Suppressor macrophage (primary cell): ENCODE measurements at places on chromosomes 4 and X.

DNA sequence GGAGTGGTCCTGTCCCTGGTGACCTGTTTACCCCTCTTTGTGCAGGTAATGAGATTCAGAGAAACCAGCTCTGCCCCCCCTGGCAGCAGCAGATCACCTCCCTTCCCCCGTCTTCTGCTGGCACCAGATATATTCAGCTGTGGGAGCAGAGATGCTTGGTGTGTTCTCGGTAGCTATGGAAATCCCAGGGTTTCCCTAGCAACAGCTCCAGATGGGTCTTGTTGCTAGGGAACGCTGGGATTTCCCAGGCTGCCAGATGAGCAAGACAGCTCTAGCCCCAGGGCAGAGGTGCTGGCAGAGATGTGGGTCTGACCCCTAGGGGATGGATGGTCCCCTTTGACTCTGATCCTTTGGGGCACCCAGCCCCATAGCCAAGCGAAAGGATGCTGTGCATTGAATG is 20.2 kb downstream of the CETN2 start:
- no peak for DNase-seq

DNA sequence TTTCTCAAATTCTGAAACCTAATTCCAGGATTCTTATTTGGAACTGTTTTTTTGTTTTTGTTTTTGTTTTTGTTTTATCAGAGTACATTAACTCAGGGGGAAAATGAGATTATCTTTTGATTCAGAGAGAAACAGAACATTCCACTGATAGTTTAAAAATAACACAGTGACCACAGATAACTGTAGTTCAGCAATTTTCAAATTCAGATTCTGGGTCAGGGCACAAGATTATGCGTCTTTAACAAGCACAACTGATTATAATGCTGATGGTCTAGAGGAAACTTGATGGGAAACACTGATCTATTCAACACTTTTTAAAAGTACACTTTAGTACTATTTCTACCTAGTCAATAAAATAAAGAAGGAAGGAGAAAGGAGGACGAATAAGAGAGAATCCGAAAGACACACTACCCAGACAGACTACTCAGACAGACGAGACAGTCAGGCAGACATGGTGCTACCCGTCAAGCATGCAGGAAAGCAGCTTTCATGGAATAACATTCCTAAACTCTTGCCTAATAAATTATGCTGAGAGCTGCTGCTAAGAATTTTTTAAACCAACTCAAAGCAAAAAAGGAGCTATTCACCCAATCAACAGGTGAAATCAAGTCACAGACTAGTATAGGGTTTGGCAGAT is 59.0 kb downstream of the APBB2 start:
- DNase-seq = no peak

DNA sequence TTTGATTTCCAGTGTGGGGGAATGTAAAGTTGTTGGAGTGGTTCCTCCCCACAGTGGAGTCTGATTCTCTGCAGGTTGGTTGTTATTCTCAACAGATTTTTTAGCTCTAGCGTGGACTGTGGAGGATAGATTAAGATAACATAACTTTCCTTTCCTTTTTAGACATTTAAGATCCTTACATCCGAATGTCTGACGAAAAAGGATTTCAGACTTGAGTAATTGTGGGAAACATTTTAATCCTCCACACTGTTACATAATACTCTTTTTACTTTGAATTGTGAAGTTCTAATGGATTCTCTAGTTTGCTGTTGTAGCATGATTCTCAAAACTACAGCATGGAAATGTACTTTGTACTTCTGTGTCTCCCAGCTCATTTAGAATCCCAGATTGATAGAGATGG is 107.8 kb downstream of the ARHGAP10 start:
- DNase-seq = no peak

DNA sequence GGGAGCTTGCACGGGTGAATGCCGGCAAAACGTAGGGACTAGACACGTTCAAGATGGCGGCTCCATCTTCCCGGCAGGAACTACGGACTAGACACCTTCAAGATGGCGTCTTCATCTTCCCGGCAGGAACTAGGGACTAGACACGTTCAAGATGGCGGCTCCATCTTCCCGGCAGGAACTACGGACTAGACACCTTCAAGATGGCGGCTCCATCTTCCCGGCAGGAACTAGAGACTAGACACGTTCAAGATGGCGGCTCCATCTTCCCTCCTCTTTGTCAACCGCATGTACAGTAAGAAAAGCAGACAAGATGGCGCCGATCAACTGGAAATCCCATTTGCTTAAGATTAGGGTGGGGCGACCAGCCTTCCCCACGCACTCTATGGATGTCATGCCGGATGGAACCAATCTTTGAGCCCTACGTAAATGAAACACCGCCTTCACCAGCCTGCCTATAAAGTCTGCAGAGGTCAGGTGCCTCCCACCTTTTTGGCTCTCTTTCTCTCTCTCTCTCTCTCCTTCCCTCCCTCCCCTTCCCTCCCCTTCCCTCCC is 222.4 kb downstream of the CRLF2 start:
- peak; percentile 64 for DNase-seq

GRCh38 chr4:113436360-113436759 is 325.2 kb downstream of the CAMK2D start:
- DNase-seq = no peak

DNA sequence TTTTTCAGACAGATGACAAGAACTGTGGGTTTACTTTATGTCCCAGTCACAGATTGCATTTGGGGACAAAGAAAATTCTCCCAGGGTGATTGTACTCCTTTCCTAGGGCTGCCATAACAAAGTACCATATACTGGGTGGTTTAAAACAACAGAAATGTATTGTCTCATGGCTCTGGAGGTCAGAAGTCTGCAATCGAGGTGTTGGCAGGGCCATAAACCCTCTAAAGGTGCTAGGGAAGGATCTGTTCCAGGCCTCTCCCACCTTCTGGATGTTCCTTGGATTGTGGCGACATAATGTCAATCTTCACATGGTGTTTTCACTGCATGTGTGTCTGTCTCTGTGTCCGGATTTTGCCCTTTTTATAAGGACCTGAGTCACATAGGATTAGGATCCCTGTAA is 12.3 kb downstream of the GEMIN8 start:
- no peak for DNase-seq

DNA sequence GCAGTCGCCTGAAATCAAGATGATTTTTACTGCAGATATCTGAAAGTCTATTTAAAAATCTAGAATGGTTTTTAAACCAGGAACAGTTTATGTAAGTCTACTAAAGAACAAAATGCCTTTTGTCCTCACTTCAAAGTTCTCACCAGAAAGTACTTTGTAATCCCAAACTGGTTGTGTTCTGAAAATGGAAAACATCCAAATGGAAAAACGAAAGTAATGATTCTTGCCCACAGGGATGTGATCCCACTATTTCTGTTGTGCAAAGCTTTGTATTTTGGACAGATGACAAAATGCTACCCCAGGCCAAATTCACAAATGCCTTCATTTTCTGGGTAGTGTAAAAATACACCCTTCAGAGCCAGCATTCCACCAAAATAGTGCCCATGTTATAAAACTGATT is 265.5 kb upstream of the FTHL17 start:
- DNase-seq = no peak

- no peak for DNase-seq
These were observed 73.2 kb downstream of the CBLL2 start for GRCh38 chrX:22345884-22346283.

- peak; percentile 24 for DNase-seq
These were observed 657 bp downstream of the TCEAL8 start for GRCh38 chrX:103254171-103254824.

DNA sequence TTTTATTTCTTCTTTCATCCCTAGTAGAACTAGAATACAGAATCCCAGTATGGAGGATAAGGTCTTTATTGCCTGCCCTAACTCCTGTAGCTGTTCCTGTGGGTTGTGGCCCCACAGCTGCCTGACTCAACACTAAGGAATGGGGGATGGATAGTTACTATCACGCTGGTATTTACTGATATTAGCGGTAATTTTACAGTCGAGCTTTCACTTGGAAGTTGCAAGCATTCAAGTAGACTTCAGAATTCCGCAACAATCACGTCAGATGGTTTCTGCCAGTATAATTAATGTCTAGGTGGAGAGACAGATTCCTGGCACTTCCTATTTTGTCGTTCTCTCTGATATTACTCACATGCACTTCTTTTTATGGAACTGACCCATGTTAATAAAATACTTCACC is 489.8 kb downstream of the PABPC4L start:
- no peak for DNase-seq
